ENCODE measurements at places on chromosomes 11 and 22.

GRCh38 chr11:117094776-117095175 lies 3.5 kb downstream of the SIK3 start:
- DNase-seq, result no peak

DNA sequence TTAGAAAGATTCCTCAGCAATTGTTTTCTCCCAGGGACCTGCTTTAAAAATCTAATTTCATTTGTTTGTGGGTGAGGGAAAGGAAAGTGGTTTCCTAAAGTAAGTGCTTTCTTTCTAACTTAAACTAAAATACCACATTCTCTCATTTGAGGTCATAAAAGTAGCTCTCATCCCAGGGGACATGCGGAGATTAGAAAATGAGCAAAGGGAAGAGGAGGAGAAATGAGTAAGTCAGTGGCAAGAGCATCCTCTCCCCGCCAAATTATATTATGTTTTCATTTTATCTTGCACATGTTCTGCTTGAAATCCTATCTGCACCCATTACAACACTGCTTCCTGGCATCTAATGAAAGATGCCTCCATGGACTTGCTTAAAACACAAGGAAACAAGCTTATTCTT lies 191.4 kb downstream of the ARHGAP42 start:
- no peak for DNase-seq

DNA sequence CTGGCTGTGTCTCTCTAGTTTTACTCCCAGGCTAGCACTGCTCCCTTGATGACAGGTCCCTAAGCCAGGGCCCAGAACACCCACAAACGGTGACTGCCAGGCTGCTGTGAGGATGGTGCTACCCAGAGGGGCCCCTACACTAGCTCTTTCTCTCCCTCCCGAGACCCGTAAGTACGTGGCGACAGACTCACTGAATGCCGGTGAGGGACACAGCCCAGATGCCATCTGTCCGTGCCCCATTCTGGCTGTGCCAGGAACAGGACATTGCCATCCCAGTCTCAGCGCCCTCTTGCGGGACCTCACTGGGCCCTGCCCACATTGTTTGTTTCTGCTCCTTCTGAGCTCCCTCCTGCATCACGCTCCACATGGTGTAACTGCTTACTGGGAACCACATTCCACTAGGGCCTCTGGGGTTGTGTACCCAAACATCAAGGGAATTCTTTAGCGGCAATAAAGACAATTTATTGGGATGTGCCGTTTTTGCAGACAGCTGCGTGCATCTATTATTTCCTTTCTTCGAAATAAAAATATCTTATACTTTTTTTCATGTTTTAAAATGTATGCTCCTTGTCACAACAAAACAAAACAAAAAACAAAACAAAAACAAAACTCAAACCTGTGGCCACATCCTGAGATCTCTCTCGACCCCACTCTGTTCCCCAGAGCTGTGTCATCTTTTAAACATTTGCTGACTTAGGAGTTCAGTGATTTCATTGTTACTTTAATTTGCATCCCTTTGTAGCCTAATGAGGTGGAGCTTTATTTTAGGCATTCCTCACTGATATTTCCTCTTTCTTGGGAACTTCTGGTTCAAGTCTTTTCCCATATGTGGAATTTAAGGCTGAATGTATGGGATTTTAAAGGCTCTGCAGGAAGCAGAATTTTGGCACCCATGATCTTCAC lies 4.4 kb upstream of the TPCN2 start:
- no peak for DNase-seq

DNA sequence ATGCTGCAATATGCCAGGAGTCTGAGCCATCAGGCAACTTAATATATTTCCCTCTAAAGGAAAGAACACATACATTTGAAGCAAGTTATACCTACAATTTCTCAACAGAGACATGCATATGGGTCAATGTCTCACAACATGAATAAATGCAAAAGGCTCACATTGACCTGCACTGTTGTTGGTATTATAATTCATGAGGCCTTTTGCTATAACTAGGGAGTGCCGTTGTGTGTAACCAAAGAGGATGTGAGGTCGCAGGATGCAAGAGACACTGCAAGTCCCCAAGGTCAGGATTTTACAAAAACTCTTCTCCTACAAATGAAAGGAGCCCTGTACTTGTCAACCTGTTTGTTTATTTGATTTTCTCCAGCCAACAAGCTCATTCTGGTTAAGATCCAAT lies 250.5 kb downstream of the LARGE1 start:
- DNase-seq, result no peak

GRCh38 chr22:20591660-20592310 lies 84.4 kb downstream of the MED15 start:
- no peak for DNase-seq
